ENCODE measurements at places on chromosomes 1 and 21. TPM values are rescaled to one million over a fixed set of nuclear protein-coding genes. Genes with fewer than 3 reads are reported as not detected.

Gene ARHGAP29
- 60.3 TPM for total RNA-seq

Gene RIPPLY3
- not detected for total RNA-seq

Gene SCP2
- total RNA-seq, result 226 TPM

Gene ERRFI1
- total RNA-seq, result 39.7 TPM

Gene C1QC
- not detected for total RNA-seq

Gene LRRC53
- total RNA-seq, result not detected

Gene FCRL6
- not detected for total RNA-seq

Gene TSPAN2
- 0.58 TPM for total RNA-seq

Gene LMX1A
- not detected for total RNA-seq

Gene LAMC2
- total RNA-seq, result 2.8 TPM

Gene SDC3
- total RNA-seq, result 6.9 TPM

Gene RUSC1
- 16.1 TPM for total RNA-seq

Gene GALNT2
- total RNA-seq, result 112 TPM

Gene LRRC41
- 89.5 TPM for total RNA-seq

Gene PYHIN1
- not detected for total RNA-seq

Data from regular cardiac myocyte (primary cell).